ENCODE measurements at places on chromosomes 3 and 15.

- DNase-seq: no peak
These were observed 107.2 kb upstream of the CLSTN2 start for GRCh38 chr3:139827833-139828232.

GRCh38 chr3:50221051-50221410, 15.0 kb upstream of the GNAI2 start:
- DNase-seq: no peak

DNA sequence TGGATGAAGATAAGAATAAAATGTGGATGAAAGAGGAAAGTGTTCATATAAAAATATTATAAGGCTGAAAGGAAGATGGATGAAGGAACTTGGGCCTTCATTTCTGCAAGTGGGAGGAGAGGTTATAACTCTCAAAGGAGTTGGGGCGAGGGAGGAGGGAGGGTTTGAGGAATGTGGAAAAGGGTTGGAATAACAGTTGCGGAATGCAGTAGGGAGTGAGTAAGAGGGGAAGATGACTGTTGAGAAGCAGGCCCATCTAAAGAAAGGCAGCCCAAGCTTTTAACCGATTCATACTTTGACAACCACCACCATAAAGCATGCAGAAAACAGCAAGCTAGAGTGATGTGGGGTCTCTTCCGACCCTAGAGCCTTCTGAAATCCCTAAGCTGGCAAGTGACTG, 8.3 kb upstream of the TM4SF4 start:
- DNase-seq: no peak

- no peak for DNase-seq
These were observed 276.6 kb upstream of the GADL1 start for GRCh38 chr3:31170932-31171670.

- no peak for DNase-seq
These were observed 166.8 kb upstream of the LRTM1 start for GRCh38 chr3:55094676-55095075.

- DNase-seq: no peak
These were observed 71.4 kb downstream of the MECOM start for GRCh38 chr3:169591983-169592644.

DNA sequence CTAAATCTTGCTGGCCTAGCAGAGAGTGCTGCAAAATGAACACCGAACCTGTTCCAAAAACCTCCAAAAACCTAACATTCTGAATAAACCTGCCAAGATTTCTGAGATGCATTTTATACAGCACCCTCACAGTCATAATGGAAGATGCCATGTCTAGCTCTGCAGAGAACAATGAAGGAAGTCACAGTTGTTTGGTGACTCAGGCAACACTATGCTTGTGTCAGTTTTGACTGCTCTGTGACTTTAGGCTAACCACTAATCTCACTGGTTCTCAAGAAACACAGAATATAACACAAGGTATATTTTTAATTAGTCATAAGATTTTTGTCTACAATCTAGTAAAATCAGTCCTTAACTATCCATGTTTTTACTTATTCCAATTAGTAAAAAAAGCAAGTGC, 606.6 kb downstream of the TBL1XR1 start:
- no peak for DNase-seq

GRCh38 chr3:21094686-21095085, 656.3 kb downstream of the ZNF385D start:
- no peak for DNase-seq

DNA sequence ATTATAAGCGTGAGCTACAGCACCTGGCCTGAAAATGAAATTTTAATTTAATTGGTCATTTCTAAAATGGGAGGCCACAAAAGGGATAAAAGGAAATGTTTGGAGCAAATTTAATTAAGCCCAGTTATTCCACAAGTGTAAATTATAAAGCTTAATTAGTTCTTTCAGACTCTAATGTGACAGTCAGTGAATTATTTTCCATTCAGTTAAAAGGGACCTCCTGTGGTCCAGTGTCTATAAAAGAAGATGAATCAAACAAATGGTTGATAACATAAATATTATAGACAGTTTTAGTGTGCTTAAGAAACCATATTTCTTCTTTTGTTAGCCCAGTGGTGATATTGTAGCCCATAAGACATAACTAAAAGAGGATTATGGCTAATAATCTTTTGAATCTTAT, 66.4 kb downstream of the CNOT10 start:
- DNase-seq: no peak

Data from activated T-cell treated with anti-CD3 and anti-CD28 coated beads for 24 hours (primary cell).